ENCODE measurements at places on chromosomes 13 and 19.
A peak's percentile ranks its signal among the peaks of the same experiment; 100 is the strongest.

GRCh38 chr13:106210324-106210723 lies 325.1 kb downstream of the EFNB2 start:
- no peak for DNase-seq

DNA sequence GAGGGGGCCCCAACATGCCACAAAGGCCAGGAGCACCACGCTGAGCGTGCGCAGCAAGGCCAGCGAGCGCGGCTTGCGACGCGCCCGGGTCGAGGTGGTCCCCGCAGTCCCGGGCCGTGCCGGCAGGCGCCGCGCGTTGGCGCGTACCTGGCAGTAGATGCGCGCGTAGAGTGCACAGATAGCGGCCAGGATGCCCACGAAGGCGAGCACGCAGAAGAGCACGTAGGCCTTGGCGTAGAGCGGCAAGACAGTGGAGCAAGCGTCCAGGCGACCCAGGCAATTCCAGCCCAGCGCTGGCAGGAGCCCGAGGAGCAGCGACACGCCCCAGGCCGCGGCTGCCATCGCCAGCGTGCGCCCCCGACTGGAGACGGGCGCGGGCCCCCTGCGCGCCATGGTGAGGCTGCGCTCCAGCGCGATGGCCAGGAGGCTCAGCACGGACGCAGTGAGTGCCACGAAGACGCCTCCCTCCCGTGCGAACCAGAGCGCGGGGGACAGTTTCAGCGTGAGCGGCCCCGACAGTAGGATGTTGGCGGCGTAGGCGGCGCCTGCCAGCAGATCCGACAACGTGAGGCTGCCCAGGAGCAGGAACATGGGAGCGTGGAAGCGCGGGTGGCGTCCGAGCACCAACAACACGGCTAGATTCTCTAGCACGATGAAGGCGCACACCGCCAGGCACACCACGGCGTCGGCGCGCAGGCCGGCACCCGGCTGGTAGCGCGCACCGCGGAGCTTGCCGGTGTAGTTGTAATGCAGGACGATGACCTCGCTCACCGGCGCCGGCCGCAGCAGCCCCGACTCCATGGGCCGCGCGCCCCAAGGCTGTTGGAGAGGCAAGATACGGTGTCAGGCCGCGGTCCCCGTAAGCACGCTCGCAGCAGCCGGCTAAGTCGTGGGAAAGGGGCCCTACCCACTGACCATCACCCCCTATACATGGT lies 2.8 kb downstream of the S1PR5 start:
- DNase-seq = peak; percentile 67

GRCh38 chr19:49749055-49749716 lies 13.9 kb downstream of the TSKS start:
- DNase-seq = no peak

DNA sequence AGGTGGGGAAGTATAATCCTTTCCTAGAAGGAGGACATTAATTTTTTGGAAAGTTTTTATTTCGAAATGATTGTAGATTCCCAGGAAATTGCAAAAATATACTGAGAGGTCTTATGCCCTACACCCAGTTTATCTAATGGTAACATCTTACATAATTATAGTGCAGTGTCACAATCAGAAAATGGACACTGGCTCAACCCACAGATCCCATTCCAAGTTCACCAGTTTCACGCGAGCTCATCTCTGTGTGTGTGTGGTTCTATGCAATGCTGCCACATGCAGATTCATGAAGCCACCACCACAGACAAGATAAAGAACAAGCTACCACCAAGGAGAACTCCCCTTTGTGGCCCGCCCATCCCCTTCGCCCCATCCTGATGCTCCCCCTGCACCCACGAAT lies 24.4 kb downstream of the IL17D start:
- DNase-seq = no peak

DNA sequence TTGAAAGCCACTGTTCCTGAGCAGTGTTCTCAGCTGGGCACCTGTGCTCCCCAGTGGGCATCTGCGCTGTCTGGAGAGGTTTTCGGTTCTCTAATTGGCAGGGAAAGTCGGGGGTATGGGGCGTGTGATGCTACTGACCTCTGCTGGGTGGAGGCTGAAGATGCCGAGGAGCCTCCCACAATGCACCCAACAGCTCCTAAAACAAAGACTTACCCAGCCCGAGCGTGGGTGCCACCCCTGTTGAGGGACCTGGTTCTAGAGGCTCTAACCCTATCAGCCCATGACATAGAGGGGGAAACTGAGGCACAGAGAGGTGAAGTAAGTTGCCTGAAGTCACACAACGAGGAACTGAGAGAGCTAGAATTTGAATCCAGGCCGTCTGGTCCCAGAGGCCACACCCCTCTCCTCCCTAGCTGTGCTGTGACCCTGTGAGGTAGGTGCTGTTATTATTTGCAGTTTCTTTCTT lies 2.3 kb downstream of the SPACA4 start:
- DNase-seq = peak; percentile 64

- DNase-seq = no peak
Measured at GRCh38 chr19:51219971-51220370, 4.9 kb upstream of the CD33 start.

DNA sequence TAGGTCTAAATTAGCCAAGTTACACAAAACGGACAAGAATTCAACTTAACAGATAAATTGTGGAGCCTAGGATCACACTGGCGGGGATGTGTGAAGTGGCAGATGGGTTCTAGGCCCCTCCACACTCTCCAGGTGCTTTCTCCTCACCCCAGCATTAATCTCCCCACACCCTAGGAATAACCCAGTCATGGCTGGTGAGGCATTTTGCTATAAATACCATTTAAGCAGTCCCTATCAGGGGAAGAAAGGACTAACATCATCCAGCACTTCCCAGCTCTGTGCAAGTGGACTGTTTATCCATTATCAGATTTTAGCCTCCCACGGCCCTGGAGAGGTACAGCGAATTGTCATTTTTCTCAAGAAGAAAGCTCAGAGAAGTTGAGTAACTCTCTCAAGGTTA lies 154.9 kb downstream of the NUFIP1 start:
- DNase-seq = no peak

DNA sequence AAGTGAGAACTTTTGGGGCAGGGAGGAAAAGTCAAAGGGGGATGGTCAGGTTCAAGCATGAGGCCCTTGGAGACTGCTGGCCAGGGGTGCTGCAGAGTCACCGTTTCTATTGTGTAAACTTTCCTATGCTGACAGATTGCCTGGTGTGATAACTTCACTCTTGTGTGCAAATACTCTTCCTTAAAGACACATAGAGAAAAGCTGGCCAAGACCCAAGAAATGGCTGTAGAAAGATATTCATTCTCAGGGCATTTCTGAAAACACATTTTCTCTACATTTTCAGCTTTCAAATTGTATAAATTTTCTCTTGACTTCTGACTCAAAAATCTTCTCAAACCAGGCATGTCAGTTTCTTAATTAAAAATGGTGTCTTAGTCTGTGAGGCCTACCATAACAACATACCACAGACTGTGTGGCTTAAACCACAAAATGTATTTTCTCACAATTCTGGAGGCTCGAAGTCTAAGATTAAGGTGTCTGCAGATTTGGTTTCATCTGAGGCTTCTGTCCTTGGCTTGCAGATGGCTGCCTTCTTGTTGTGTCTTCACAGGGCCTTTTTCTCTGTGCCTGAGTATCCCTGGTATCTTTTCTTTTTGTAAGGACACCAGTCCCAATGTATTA lies 304.5 kb downstream of the KCNRG start:
- no peak for DNase-seq

Data from activated T-cell treated with anti-CD3 and anti-CD28 coated beads, Interleukin-2, amount 50 U/mL, for 24 hours (primary cell).